Stimulated activated CD4-positive, alpha-beta T cell treated with anti-CD3 and anti-CD28 coated beads, TNF-alpha, amount 100 ng/mL, for 1 hour (primary cell): ENCODE measurements at places on chromosomes 2 and 18.

DNA sequence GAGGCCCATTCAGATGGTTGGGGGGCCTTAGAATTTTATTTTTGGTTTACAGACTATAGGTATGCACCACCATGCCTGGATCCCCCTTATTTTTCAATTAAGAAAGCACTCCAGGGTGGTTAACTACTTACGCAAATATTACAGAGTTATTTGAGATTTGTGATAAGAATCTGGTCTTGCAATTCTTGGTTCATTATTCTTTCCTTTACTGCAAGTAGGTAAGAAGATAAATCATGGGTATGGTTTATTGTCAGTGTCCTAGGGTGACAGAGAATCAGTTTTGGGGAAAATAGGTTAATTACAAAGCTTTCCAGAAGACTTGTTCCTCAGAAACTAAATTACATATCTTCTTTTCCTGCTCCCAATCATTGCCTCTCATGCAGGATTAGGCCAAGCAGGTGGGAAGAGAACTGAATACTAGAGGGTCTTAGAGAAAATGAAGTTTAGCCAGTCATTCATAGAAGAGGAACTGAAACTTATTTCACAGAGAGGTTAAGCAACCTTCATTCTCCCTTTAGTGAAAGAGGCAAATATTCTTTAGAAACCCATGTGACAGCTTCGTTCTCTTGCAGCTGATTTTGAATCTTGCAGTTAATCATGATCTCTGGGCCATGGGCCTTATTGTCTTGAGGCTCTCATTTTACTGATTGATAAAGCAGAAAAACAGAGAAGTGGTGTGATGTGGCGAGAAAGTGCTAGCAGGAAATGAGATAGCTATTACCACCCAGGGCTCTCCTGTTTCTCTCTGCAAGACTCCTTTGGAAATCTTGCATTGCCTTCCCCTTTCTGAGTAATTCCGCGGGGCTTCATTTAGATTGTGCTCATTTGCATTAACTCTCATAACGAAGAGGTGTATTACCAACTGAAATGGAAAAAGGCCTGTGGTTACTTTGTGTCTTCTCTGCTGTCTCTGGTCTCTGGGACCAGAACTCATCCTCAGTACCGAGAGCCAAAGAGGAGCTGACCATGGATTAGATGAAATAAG, 44.8 kb upstream of the ARHGAP25 start:
- DNase-seq: no peak

GRCh38 chr2:169203952-169204351, 134.6 kb downstream of the DHRS9 start:
- no peak for DNase-seq

DNA sequence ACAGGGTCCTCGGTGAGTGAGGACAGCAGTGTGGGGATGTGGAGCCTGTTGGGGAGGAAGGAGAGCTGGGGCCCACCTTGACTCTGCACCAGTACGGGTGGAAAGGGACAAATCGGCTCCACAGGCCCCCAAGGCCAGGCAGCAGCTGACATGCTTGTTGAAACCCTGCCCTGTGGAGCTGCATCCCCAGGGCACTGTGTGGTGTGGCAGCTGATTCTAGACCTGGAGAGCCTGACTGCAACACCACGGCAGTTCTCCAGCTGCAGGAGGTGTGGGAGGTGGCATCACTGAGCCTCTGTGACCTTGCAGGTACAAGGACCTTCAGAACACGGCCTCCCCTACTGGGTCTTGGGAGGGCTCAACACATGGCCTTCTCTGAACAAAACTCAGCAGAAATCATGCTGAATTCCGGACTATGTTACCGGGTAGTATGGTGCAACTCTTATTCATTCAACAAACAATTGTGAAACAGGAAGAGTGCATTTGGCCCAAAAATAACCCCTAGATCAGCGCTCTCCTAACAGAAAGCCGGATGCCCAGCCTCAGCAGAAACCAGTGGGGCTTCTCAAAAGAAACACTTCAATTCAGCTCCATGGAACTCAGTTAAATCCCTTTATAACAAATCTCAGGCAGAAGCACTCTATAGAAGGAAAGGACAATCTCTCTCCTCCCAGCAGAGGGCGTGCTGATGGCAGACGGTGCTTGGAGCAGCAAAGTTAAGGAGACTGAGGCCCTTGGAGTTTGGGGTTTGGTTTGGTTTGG, 104.4 kb upstream of the SALL3 start:
- DNase-seq: no peak

DNA sequence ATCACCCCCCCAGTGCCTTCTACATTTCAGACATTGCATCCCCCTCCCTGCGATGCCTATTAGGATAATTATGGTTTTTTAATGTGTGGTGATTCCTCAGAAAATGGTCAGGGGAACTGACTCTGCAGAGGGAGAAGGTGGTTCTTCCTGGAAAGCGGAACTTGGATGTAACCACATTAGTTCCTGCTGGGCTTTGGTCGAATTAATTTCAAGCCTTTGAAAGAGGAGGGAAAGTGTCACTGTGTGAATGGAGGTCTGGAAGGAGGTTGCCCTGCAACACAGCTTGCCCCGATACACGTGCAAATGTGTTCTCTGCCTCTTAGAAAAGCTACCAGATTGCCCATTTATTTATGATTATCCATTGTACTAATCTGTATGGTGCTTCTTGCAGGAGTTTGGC, 63.2 kb upstream of the TPO start:
- no peak for DNase-seq

DNA sequence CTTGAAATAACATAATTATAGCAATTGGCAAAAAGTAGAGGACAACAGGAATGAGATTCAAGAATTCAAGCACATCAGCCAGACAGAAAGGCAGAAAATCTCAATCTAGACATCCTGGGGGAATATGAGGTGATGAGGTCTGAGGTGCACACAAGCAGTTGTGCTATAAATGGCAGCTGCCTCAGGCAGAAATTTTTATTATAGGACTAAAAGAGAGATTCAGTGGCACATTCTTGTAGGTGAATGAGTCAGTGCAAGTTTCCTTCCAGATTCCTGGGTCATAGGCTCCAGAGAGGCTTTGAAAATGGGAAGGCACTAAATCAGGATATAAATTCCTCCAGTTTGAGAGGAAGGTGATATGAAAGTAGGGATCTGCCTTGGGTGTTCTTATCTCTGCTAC, 127.2 kb upstream of the THSD7B start:
- DNase-seq: no peak
